ENCODE measurements at places on chromosomes 4 and X.
A peak's percentile ranks its signal among the peaks of the same experiment; 100 is the strongest.

GRCh38 chrX:1336331-1336943 lies at the start of gene IL3RA:
IL3RA (plus strand) TSS chrX:1336785; CDS start chrX:1341766, 4,981 bp downstream.
- no peak for DNase-seq

- no peak for DNase-seq
Observed at GRCh38 chr4:19348746-19349145, 903.0 kb upstream of the SLIT2 start.

DNA sequence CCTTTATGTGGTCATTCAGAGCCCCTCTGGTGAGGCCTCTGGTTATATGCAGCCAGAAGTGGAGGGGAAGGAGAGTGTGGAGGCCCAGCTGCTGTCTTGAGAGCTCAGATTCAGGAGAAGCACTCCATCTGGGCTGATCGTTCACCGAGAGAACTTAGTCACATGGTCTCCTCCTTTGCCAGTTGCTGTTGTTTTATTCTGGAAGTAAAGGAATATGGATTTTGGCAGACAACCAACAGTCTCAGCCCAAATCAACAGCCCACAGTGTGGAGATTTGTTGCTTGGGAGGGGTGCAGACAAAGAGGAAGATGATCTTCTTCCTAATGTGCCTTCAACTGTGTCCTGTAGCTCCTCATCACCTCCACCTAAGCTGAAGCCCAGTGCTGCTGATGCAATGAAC lies 355.4 kb downstream of the ANK2 start:
- no peak for DNase-seq

- no peak for DNase-seq
Observed at GRCh38 chr4:105108971-105109370, 37.7 kb upstream of the TET2 start.

GRCh38 chr4:189838821-189839497 lies 101.7 kb upstream of the FRG1 start:
- no peak for DNase-seq

DNA sequence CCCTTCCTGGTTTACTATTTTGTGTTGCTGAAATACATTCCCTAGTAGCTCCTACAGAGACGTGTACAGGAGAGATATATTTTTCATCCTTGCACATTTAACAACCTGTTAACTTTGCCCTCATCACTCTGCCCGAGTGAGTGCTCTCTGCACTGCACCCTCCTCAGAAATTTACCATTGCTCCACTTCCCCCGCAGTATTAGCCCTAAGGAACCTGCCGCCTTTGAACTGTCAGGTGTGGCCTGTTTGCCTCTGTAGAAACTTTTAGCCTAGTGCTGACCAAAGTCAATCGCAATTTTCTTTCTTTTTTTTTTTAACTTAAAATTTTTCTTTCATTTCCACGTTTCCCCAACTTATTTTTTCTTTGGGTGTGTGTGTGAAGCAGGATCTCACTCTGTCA lies 46.6 kb upstream of the TBL1X start:
- DNase-seq = no peak

GRCh38 chr4:44313702-44314101 lies 134.9 kb downstream of the KCTD8 start:
- no peak for DNase-seq

- DNase-seq = no peak
Observed at GRCh38 chrX:57595381-57595811, 3.6 kb downstream of the ZXDB start.

DNA sequence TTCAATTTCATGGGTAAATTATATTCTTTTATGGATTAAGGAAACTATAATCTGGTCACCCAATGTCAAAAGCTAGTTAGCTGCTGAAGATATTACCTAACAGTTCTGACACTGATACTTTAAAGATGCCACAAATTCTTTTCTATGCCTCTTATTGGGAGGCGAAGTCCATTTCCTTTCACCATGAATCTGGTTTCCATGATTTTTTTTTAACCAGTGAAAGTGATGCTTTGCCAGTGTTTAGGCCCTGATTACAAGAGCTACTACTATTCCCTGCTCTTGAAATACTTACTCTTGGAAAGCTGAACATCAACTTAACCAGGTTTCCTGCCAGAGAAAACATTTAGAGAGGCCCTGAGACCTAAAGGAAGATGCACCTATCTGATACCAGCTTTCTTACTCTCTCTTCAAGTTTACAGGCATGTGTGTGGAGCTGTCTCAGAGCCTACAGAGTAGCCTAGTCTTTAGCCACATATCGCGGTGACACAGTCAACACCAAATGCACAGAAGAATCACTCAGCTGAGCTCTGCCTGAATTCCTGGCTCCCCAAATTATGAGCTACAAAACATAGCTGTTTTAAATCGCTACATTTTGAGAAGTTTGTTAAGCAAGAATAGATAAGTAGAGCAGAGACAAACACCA lies 1280.8 kb downstream of the PCDH7 start:
- no peak for DNase-seq

DNA sequence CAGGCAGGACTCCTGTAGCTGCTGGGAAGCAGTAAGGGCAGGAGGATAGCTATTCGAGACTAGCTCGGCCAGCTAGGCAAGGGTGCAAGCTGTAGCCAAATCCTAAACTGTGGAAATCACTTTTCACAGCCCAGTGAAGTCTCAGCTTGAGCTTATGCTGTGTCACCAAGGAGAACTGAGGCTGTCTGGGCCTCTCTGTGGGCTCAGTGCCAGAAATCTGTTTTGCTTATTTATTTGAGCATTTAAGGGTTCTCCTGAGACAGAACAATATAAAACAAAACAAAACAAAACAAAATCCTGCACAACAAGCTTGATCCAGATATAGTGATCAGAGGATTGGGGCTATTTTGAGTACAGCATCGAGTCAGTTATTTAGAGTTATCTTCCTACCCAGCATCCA lies 97.5 kb downstream of the FANCB start:
- no peak for DNase-seq

GRCh38 chr4:142353149-142353738 lies 492.9 kb downstream of the INPP4B start:
- peak; percentile 75 for DNase-seq

GRCh38 chrX:19846995-19847790 lies 40.2 kb downstream of the SH3KBP1 start:
- no peak for DNase-seq

DNA sequence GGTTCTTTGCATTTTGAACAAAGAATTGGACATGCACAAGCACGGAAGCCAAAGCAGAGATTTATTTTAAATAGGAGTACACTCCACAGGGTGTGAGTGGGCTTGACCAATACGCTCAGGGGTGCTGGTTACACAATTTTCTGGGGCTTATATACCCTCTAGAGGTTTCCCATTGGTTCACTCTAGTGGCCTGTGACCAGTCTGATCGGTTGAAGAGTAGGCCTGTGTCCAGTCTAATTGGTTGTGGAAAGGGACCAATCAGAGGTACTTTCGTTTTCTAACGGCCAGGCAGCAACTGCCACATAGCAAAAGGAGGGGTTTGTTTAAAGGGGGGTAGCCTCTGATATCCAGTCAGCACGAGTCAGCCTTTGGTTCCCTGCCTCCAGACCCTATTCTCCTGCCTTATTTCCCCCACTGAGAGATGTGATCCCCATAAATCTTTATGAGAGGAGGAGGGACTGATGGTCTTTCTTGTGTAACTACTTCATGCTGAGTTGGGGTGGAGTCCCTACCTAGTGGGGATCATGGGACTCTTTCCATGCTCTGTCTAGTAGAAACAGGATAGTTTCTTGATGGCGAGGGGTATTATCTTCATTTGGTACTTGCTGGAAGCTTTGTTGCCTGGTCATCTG lies 11.3 kb upstream of the AREG start:
- no peak for DNase-seq

DNA sequence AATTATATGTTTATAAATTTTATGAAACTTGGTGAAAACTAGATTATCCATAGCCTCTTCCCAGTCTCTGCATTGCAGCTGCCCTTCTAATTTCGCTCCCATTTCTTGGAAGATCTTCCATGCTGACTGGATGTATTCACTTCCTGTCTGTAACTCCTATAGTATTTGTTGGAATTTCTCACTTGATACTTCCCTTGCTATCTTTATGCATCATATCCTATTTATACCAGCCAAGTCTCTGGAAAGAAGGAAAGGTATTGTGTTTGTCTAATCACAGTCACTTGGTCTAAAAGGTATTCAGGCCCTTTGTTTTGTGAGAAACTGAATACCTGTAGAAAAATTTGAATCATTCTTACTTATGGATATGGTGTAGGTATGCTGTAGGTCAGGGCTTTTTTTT lies 870.9 kb upstream of the FRG1 start:
- DNase-seq = no peak

DNA sequence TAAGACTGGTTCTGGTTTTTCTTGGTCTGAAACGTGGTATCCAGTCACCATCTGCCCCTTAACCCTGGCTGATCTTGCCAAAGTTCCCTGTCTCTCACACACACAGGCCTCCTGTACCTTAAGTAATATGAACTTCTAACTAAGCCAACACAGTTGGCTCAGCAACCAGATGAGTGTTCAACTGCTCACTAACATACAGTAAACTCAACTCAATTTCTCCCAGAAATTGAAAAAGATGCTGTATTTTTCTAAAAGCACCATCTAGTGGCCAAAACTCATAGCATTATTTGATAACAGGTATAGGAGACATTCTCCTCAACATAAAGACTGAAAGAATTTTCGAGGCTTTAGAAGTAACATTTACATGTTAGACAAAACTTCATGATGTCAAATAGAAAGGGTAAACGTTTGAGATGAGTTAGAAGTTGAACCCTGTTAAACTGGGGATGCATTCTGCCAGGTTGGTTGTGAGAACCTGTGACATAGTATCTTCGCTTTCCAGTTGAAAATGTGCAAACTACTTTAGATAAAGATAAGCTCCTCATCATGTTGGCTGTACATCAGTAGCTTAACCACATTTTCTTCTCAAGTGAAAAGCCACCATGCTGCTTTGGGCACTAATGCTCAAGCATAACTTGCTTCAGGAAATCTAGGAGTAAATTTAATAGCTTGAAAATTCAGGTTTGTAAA lies 31.2 kb downstream of the CCNI start:
- peak; percentile 55 for DNase-seq
